ENCODE measurements at places on chromosomes 2 and 18.

DNA sequence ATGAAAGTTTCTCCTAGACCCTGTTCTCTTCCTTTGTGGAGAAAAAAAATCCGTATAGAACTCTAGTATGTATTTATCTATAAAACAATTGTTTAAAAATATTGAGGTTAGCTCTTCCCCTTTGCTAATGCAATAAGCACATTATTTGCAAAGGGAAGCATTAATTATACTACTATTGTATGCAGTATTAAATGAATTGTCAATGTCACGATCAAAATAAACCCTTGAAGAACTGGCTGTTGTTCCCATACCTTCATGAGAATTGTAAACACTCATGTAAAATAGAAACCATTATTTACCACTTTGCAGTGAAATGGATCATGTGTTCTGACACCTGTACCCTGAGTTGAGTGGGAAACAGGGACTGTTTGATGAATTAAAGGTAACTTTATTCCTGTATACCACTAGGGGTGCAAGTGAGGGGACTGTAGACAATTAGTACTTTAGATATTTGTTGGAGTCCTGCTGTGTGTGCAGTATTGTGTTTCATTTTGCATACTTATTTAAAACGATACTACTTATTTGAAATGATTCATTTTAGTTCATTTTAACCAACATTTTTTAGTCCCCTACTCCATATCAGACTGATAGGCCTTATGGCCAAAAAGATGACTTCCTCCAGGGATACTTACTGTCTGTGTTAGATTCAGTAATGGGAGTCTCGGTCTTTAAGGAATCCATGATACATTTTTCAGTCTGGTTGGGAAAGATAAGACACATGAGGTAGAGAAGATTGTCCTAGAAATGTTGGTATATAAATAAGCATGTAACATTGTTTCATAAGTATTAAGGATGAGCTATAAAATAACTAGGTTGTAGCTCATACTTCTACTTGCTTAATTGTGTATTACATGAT, 7.9 kb downstream of the PKP4 start:
- DNase-seq: no peak

DNA sequence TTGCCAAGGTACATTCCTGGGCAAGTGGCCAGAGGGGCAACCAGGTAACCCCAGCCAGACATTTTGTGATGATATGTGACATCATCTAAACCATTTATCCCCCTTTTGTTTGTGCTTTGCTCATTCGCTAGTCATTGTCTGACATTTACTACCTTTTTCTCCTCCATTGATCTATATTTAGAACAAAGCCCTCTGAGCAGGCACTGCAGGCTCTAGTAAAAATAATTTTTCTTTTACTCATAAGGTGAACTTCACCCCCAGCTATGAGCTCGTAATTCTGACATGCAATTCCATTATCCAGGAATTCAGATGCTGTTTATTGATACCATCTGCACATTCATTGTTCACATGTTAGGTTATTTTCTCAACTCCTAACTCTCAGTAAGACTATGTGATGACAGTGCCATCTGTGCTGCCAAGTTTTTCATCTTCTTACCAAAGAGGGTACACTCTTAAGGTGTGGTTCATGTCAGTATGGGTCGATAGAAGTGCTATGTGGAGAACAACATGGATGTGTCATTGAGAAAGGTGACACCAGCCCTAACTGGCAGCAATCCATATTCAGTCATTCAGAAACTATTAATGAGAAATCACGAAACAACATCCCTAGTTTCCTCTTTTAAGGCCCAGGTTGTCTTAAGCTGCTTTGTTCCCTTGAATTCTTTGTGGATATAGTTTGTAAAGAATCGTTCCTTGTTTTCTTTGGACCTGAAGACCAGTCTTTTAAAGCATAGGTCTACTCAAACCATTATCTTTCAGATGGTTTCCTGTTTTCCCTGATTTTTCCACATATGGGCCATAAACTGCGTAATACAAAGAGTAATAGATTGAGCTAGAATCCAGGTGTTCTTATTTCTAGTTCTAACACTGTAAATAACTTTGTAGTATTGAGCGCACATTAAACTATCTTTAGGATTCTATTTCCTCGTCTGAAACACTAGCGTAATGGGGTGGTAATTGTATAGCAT, 978.1 kb upstream of the CDH2 start:
- peak; percentile 55 for DNase-seq

- peak; percentile 80 for DNase-seq
Measured at GRCh38 chr2:46967990-46968647, 52.5 kb upstream of the MCFD2 start.

DNA sequence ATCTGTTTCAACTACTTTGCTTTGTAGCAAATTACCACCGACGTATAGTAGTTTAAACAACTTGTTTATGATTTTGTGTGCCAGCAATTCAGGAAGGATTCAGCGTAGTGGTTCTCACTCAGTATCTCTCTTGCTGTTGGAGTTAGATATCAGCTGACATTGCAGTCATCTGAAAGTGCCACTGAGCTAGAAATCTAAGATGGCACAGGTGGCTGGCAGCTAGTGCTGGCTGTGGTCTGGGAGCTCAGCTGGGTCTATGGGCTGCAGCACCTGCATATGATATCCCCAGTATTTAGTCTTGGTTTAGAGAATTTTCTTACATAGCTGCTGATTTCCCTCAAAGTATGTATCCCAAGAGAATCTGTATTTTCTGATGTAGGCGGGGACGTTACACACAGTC, 235.6 kb downstream of the SCG2 start:
- no peak for DNase-seq

- no peak for DNase-seq
Measured at GRCh38 chr2:57376985-57377384, 669.6 kb upstream of the VRK2 start.

DNA sequence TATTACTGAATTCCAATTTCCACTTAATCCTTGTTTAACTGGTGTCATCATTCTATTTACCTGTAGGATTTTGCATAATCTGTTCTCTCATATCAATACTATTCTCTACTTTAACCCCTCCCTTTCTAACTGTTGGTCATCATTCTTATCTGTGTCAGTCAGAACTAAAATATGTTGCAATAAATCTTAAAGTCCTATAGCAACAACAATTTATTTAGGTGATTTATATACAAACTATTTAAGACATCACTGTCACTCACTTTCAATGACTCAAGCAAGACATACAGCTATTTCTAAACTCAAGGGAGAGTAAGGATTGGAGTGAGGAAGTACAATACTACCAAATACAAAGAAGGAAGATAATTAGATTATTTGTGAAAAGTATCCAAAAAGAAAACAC, 740.4 kb downstream of the DSC3 start:
- no peak for DNase-seq

DNA sequence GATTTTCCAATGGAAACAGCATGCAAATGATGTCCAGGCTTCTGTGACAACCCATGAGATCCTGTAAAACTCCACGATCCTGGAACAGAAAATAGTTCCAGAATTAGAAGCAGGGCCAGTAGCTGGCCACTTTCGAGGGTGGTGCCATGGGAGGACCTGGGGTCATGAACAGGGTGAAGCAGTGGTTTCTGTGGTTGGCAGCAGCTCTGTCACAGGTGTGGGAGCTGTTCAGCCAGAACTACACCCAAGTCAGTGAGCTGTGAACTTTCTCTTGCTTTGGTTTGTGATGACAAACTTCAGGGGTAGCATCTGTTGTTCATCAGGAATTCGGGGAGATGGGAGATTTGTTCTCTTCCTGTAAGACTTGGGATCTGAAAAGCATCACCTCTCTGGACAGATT, 314.4 kb upstream of the NT5C1B start:
- DNase-seq: peak; percentile 22

DNA sequence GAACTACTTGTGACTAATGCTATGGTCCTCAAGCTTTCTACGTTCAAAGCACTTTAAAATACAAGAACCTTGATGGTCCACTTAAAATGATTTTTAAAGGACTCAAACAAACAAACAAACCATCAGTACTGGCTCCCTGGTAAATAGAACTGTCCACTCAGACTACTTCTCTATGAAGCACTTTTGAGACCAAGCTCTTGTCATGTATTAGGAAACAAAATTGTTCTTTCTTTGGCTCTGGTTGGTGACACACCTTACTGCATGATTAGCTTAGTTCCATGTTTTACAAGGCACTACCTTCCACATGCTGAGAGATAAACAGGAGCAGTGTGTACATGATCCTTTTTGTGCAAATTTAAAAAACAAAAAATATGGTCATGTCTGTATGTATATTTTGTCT, 19.7 kb downstream of the DARS1 start:
- DNase-seq: no peak

DNA sequence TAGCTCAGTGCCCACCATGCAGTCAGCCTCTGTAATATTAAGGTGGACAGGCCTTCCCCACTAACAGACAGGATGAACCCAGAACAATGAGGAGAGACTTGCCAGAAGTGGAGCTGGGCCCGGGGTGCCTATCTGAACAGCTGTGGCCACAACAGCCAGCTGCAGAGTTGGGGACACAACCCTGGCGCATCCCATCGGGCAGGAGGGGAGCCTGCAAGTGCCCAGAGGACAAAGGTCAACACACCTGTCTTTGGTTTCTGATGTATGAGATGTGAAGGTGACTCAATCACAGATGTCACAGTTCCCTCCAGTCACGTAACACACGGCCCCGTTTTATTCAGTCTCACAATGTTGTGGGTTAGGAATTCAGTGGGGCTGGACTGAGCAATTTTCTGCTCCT, 48.2 kb upstream of the TAF1B start:
- no peak for DNase-seq

DNA sequence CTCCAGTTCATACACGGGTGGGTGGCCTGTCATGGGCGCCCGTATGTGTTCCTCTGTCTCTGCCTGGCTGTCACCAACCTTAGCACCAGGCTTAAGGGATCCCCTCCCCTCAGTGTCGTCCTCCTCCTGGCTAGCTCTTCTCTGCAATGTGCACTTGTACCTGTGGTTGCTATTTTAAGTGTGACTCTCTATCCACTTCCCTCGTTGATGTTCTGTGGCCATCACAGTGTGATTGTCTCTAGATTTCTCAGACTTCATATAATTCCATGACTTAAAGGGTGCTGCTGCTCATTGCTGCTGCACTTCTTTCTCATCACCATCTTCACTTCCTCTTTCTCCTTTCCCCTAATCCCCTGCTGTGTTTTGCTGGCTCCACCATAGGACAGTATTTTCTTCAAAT, 143.4 kb downstream of the EML6 start:
- DNase-seq: no peak

DNA sequence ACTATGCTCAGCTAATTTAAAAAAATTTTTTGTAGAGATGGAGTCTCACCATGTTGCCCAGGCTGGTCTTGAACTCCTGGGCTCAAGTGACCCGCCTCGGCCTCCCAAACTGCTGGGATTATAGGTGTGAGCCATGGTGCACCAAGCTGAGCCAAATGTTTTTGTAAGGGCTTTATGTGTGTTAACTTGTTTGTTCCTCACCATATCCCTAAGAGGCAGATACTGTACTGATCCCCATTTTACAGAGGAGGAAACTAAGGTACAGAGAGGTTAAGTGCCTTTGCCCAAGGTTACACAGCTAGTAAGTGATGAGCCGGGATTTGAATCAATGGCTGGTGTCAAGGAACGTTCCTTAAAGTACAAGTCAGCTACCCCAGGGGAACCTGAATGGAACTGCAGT, 85.3 kb upstream of the KLF7 start:
- DNase-seq: no peak

GRCh38 chr18:424071-424661, 76.3 kb downstream of the COLEC12 start:
- DNase-seq: no peak

DNA sequence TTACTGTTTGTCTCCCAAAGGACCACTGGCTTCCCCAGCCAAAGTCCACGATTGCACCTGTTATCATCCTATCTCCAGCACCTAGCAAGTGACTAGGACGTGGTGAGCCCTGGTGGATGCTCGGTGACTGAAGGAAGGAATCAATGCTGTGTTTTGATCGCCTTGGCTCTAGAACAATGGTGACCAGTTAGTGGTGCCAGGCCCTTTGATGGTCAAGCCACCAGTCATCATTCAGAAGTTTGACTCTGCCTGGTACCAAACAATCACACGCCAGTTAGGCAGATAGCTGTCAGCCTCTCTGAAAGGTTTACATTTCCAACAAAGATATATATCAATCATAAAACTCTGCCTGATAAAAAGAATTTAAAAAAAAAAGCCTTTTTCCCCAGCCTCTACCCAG, 244.1 kb downstream of the SH3BP4 start:
- no peak for DNase-seq

DNA sequence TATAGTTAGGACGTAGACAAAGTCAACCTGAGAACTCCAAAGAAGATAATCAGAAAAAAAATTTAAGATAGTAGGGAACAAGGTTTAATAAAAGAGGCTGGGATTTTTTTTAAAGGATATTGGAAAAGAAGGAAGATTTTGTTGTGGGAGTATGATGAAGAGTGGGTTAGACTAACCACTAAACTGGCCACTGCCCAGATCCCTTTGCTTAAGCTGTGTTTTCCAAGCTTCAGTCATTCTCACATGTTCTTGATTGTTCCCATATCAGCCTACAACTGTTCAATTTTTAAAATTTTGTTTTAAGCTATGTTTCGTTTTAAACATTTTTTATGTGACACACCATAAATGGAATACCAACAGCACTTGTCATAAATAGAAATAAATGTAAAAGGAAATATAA, 284.5 kb upstream of the MMADHC start:
- no peak for DNase-seq

GRCh38 chr2:168427451-168427850, 28.6 kb upstream of the CERS6 start:
- DNase-seq: peak; percentile 20

DNA sequence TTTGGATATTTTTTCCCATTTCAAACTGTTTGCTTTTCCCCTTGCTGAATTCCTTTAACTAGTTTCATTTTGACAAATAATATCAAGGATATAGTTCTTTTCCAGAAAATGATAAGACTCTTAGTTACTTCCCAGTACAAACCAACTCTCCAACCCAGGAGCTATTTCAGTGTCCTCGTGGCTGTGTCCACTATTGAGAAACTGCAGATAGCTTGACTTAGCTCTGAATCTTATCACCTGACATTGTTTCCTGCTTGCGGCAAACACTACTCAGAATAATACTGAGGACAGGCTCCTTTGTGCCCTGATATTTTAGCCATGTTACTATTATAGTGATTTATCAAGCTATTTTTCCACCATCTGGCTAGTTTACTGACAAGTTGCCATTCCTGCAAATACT, 74.6 kb downstream of the KLF7 start:
- DNase-seq: no peak

DNA sequence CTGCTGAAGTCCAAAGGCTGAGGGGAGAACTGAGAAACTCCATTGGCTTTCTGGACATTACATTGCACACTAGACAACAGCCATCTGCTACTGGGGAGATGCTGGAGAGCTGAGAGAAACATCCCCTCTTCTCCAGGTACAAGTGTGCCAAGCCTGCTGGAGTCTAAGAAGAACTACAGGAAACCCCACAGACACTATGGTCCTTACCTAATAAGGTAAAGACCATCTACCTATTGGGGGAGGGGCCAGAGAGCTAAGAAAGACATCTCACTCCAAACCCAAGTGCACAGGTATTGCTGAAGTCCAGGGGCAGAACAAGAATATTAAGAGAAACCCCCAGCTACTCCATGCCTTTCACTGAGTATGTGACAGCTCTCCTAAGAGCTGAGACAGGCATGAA, 338.7 kb upstream of the NCKAP5 start:
- DNase-seq: no peak
